ENCODE measurements at places on chromosomes 1 and 21.

DNA sequence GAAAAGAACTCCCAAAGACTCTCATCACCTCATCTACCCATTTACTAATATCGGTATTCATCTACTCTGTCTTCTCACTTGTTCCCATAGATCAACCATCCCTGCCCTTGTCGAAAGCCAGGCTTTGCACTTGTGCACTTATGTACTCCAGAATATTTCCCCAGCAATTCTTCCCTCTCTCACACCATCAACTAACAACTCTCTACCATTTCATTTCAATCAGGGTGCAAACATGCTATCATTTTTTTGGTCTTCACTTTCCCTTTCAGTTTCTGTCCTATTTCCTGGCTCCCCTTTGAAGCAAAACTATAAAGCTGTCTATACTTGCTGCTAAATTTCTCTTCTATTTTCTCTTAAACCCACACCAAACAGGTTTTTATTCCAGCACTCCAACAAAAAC lies 6.7 kb downstream of the C1orf105 start:
- no peak for DNase-seq

DNA sequence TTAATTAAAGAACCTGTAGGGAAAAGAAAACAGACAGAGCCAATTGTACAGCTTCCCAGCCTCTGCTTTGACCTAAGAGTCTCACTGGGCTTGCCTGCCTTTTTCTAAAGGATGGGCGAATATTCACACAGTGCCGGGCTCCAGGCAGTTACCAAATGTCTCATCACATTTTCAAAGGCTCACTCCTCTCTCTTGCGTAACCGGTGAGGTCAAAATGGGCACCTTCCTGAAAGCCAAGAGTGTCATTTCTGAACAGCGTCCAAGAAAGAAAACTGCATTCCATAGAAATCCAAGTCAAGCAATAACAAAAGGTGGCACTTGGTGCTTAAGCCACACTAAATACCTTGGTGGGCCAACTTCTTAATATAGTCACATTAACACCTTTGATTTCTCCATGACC lies 710 bp upstream of the PALMD start:
- no peak for DNase-seq

GRCh38 chr1:42730002-42730401 lies 10.0 kb downstream of the CLDN19 start:
- DNase-seq, result no peak

DNA sequence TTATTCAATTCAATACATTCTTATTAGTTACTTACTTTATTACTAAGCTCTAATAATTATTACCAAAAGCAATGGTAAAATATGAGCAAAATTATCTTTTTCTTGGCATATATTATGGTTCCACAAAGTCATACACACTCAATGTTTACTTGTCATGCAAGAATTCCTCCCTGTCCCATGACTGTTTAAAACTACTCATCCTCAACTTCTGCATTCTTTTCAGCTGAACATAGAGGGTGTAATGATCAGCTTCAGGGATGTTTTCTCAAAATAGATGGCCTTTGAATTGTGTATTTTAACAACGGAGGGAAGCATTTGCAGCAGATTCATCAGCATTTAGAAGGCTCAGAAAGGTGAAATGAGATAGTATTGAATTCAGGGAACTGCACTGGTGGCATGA lies 499.0 kb downstream of the RWDD3 start:
- no peak for DNase-seq

DNA sequence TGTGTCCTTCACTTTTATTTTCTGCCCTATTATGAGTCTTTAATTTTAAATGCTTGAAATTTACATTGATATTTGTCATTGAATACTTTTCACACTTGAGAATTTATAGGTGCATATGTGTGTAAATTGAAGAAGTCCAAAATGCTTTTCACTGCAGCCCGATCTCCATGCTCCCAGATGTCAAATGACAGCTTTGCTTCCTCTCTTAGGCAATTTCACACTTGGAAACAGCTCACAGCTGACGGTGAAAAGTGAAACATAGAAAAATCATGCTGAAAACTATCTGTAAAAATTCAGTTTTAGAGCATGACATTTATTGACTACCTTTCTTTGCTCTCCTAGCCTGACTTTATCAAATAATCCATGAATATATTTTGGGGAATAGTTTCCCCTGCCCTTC lies 196.0 kb downstream of the RPS6KC1 start:
- no peak for DNase-seq

Measured in hindlimb muscle (tissue), 1 donor.